ENCODE measurements at places on chromosomes 16 and 17.

DNA sequence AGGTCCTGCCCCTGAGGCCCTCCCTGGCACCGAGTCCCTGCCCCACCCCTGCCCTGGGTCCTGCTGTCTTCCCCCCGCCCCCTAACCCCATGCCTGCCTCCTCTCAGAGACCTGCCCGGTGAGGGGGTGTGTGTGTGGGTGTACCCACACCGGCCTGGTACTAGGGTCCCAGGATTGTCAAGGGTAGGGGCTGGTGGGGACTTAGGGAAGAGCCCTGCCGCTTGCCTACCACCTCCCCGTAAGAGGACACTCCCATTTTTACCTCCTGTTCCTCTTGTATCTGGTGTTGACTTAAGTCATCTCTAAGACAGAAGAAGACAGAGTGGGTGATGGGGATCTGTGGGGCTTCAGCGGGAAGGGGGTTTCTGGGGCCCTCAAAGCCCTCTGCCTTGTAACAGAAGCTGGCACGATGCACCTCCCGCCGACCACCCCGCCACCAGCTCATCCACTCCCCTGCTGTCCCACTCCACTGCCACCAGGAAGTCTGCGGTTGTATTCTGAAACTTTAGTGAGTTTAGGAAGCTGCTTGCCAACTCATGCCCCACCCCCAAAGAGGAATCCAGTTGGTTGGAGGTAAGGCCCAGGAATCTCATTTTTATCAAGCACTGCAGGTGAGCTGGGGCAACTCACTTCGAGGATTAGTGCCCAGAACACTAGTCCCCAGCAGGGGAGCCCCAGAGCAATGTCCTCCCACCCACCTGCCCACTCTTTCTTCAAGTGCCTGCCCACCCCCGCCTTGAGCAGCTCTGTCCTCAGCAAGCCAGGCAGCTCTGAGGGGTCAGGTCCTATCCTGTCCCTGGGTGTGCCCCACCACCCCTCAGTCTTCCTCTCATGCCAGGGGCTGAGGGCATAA lies 5.6 kb downstream of the SPATA32 start:
- no peak for DNase-seq

- DNase-seq = no peak
Measured at GRCh38 chr17:76441686-76442340, 11.1 kb downstream of the UBE2O start.

- no peak for DNase-seq
Measured at GRCh38 chr17:43367737-43368242, 31.0 kb upstream of the ARL4D start.

DNA sequence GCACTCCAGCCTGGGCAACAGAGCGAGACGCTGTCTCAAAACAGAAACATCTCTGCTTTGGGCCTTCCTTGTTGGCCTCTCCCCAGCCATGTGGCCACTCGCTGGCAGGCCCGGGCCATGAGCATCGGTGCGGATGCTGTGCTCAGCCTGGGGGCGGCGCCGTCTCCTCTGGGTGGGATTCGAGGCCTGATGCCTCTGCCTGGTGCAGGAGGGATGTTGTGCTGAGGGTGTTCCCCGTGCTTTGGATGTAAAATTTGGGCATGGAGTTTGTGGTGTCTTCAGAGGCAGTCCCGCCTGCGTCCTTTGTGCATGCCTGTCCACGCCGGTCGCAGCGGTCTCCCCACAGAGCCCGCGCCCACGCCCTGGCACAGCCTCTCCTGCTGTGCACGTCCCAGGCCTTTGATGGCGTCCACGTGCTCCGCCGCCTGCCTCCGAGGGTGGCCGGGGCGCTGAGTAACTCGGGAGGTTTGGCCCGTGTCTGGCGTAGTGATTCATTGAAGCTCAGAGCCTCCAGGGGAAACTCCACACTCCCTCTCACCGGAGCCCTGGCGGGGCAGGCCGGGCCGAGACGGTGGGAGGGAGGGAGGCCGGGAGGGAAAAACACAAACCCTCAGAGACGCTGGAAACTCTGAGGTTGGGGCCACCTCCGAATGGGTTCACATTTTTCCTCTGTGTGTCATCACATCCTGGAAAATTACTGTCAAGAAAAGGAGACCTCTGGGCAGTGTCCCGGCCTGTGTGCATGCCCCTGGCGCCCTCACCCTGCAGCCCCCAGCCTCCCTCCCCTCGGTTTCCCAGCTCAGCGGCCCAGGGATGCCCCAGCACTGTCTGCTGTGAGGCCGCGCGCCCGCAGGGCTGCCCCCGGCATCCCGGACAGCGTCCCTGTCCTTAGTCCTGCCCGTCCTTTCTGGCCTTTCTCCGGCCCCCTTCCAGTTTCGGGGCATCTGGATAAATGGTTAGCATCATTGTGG lies 19.0 kb downstream of the CENPX start:
- DNase-seq = no peak

DNA sequence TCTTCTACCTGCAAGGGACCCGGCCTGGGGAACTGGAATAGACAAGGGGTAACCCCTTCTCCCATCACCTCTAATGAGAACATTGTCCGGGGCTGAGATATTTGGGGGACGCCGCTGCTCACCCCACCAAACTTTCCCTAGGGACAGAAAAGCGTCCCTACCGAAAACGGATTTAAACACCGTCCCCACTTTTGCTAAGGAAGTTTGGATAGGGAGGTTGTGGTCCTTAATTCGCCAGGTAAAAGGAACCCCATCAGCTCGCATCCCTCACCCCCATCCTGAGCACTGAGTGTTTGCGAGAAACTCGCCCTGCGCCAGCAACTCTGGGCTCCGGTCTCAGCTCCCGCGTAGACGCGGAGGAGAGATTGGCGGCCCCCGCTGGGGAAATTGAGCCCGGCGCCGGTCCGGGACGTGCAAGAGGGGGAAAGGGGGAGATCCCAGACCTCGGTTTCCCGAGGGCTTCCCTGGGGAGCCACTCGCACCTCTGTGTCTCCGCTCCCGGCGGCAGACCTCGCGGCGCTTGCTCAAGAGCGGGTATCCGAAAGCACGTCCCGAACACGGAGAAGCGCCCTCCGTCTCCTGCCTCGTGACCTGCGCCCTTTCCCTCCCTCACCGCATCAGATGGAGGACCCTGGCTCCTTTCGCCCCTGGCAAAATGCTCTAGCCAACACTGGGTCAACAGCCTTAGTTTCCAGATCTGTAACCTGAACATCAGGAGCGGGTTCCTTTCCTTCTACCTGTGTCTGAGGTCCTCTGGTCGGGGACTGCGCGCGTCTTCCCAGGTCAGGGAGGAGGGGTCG lies 3.1 kb upstream of the SOX9 start:
- DNase-seq = no peak

GRCh38 chr17:73791631-73792030 lies 147.4 kb upstream of the SDK2 start:
- DNase-seq = no peak

DNA sequence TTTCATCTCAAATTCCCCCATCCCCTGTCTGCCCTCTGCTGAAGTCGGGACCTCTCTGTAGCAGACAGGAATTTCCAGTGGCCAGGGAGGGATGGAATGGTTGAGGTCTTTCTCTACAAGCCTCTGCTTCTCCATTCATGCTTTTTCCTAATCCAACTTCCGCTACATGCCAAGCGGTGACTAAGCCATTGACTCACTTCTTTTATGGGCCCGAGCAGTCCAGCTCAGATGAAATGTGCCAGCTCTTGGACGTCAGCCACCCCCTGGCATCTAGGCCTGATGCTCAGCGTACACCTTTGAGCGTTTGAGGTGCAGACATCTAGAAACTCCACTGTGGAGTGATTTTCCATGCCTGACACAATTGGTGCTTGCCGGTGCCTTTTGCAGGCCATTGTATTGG lies 40.7 kb upstream of the GPR139 start:
- no peak for DNase-seq

Measured in activated CD8-positive, alpha-beta memory T cell treated with anti-CD3 and anti-CD28 coated beads for 48 hours (primary cell).